ENCODE measurements at places on chromosomes 3 and 15.

DNA sequence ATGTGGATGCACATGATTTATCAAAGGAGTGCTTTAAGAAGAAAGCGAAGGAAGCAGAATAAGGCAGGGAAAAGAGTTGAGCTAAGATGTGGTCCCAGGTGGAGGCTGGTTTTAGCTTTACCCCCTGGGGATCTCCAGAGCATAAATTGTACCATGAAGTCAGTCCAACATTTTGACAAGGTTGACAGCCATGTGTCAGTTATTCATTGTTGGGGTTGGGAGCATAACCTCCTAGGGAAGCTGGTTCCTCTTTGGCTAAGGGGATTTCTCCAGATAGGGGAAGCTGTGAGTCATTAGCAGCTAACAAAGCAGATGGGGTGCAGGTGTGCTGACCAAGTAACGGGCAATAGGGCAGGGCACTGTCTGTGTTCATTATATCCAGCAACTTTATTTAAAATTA is 123.7 kb upstream of the IGSF10 start:
- DNase-seq, result no peak

DNA sequence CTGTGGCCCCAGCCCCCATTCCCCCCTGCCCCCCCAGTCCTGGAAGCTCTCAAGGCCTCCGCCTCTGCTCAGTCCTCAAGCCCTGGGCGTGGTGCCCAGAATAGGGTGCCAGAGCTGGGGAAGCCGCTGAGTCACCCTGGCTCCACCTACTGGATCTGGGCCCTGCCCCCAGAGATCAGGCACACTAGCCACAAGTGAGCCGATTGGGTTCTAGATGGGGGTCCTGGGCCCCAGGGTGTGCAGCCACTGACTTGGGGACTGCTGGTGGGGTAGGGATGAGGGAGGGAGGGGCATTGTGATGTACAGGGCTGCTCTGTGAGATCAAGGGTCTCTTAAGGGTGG is 5.7 kb downstream of the EIF4G1 start:
- peak; percentile 97 for DNase-seq

GRCh38 chr3:54951405-54951804 is 23.5 kb upstream of the LRTM1 start:
- DNase-seq, result no peak

GRCh38 chr3:152048831-152049230 is 175.4 kb downstream of the SUCNR1 start:
- DNase-seq, result no peak

- DNase-seq, result peak; percentile 38
These were observed 6.7 kb downstream of the ARGFX start for GRCh38 chr3:121574449-121574848.

- no peak for DNase-seq
These were observed 7.0 kb downstream of the MELTF start for GRCh38 chr3:197022405-197023231.

GRCh38 chr3:143208976-143209714 is 89.6 kb downstream of the CHST2 start:
- no peak for DNase-seq

GRCh38 chr3:32097768-32098167 is 8.7 kb upstream of the GPD1L start:
- DNase-seq, result no peak

GRCh38 chr3:20064796-20065564 is 24.7 kb downstream of the KAT2B start:
- peak; percentile 88 for DNase-seq
